ENCODE measurements at places on chromosomes 2 and 18.
A peak's percentile ranks its signal among the peaks of the same experiment; 100 is the strongest.

DNA sequence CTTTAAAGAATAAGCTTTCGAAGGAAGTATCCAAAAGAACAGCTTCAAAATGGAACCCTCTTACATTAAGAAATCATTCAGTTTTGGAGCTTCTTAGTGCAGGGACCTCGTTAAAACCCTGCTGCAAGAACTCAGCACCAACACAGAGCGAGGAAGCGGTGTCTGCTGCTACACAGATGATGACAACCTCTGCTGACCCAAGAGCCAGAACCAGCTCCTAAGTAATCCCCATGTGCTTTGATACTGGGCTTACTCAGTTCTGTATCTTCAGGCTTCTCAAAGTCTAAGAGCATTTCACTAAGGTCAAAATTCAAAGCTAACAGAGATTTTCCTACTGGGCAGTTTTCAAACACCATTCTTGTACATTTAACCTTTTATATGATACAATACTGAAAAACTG is 194.6 kb downstream of the STK39 start:
- DNase-seq, result no peak

GRCh38 chr2:223870840-223871611 is 33.6 kb upstream of the AP1S3 start:
- no peak for DNase-seq

- no peak for DNase-seq
Observed at GRCh38 chr2:241857572-241858121, 1.0 kb downstream of the PDCD1 start.

GRCh38 chr2:21175895-21176646 is 52.3 kb downstream of the TDRD15 start:
- no peak for DNase-seq

GRCh38 chr2:180644709-180645108 is 335.7 kb upstream of the UBE2E3 start:
- peak; percentile 17 for DNase-seq

DNA sequence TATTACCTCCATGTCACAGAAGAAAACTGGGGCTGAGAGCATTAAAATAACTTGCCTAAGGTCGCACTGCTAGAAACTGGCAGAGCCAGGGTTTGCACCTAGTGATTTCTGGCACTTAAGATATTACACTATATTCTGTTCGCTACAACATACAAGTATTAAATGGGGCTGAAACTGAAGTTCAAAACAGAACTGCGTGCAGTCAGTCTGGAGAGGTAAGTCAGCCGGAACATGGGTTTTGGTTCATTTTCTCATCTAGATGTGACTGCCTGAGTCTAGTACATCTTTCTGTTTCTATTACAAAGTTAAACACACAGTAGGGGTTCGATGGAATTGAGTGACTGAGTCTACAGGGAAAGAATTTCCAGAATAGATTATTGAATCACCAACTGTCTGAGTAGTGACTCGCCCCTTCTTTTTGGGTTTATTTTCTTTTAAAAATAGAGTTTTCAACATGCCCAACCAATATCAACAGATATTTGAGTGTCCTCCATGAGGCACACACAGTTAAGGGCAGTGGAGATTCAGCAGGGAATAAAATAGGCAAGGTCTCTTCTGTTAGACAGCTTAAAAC is 150.8 kb downstream of the RNF152 start:
- no peak for DNase-seq

DNA sequence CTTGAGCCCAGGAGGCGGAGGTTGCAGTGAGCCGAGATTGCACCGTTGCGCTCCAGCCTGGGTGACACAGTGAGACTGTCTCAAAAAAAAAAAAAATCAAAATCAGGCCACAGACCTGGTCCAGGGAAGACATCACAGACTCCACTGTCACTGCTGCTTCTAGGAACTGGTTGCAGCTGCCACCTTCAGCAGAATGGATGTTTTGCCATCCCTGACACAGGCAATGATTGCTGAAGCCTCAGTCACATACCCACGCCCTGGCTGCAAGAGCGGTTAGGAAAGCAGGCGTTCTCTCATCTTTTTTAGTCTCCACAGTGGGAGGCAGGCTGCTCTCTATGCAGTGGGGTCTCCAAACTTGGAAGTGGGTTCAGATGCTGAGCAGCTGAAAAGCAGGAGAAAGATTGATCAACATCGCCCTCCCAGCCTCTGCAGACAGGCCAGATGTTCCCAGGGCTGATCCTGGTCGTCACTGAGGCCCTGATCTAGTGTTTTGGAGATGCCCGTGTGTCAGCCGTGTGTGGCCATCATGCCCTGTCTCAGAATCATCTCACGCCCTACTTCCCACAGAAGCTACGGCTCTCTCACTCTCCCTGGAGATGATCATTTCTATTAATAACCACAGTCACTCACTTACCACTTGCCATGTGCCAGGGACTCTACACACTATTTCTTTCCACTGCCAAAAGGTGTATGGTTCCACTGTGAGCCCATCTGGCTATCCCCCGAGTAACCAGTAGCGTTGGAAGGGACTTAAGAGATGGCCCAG is 91.8 kb downstream of the PLB1 start:
- DNase-seq, result no peak

Data from RWPE1 (cell line).